ENCODE measurements at places on chromosomes 2 and 18.

DNA sequence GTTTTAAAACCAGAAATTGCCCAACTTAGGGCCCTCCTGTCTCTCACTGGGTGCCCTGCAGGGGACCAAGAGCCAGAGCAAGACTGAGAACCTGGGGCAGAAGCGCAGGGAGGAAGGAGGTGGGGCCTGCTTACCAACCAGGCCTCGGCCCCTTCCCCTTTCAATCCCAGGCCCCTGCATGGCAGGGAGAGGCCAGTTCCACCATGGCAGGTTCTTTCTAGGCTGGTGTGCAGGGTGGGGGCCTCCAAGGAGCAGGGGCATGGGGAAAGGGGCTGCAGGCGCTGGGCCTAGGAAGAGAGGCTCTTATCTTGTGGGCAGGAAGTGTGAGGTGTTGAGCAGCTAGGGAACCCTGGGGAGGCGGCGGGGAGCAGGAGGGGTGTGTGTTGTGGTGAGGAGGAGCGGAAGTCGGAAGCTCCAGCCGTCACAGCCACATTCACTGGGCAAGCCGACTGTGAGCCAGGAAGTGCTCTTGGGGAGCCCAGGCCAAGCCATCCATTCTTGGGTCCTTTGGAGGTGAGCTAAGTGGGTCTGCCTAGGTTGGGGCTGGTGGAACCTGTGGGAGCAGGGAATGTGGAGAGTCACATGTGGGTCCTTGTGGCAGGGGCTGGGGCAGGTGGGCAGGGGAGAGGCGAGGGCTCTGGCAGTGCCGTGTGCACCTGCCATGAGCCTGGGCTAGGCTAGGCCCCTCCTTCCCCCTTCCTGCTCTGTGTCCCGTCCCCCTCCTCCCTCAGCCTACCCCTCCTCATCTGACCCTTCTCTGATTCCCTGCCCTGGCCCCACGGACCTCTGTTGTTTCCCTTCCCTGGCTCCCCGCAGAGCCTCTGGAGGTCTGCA lies at the start of gene PSD4:
TSS of gene PSD4 (plus strand) at position 430 of the 834 bp plus-strand sequence. CDS start 8,486 bp downstream, outside the sequence.
- DNase-seq: no peak

DNA sequence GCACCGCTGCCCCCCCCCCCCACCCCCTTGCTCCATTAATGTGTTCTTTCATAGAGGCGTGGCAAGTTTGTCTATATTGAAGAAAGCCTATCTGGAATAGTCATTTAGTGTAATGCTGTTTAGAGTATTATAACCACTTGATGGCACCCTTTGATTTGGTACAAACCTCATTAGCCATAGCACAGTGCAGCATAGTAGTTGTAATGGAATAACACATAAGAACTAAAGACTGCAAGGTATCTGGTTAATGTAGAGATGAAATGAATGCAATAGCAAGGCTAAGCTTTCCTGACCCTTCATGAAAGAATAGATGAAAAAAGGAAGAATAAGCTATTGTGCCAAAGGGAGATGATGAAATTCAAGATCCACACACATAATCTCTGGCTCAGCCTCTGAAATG lies 81.9 kb downstream of the EHBP1 start:
- DNase-seq: no peak

- no peak for DNase-seq
These were observed 2.1 kb downstream of the MARCHF7 start for GRCh38 chr2:159714247-159714930.

GRCh38 chr18:29862824-29863223 lies 1179.7 kb downstream of the DSC3 start:
- DNase-seq: no peak

Data from AG09319 (cell line).